ENCODE measurements at places on chromosomes 4 and X.

DNA sequence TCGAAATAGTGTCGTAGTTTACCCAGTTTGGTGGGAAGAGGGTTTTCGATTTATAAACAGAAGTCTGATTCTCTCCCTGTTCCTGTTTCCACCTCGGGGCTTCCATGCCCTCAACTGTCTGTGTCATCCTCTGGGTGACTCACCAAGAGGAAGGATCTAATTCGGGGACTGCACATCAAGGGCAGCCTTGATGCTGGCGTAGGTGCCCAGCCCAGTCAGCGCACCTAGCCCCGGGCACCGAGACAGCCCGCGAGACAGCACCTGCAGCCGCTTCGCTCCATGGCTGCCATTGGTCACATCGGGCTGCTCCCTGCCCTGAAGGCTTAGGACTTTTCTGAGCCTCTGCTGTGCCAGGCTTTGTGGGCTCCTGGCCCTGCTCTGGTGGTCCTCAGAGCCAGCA is 7.7 kb downstream of the ABCD1 start:
- DNase-seq = no peak

DNA sequence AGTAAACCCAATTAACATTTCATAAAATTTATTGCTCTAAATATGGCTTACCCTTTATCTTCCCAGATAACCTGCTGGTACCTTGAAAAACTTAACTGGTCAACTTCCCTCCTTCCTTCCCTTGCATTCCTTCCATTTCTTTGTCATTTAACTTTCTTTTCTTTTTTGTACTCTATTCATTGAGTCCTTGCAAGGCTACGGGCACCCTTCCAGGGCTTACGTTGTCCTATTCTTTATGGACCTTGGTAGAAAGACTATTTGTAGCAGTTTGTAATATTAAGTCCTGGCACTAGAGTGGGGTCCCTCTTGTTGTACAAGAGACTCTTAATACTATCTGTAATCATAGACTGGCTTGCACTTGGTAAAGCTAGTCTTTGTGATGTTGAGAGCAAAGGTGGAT is 8.0 kb upstream of the GATB start:
- no peak for DNase-seq

DNA sequence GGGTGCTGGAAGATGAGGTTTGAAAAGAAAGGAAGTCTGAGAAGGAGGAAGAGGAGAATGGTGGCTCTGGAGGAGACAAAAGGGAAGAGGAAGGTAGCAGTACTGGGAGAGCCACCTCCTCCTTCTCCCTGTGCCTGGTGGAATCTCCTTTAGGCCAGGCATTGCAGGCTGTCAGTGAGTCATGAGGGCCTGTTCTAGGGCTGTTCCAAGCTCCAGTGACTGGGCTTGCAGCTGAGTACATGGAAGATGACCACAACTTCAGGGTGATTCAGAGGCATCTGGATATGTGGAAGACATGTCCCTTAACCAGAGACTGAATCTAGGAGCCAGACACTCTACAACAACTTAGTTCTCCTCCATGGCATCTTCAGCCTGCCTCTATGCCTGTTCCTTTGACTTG is 107.8 kb downstream of the EFNB1 start:
- no peak for DNase-seq

DNA sequence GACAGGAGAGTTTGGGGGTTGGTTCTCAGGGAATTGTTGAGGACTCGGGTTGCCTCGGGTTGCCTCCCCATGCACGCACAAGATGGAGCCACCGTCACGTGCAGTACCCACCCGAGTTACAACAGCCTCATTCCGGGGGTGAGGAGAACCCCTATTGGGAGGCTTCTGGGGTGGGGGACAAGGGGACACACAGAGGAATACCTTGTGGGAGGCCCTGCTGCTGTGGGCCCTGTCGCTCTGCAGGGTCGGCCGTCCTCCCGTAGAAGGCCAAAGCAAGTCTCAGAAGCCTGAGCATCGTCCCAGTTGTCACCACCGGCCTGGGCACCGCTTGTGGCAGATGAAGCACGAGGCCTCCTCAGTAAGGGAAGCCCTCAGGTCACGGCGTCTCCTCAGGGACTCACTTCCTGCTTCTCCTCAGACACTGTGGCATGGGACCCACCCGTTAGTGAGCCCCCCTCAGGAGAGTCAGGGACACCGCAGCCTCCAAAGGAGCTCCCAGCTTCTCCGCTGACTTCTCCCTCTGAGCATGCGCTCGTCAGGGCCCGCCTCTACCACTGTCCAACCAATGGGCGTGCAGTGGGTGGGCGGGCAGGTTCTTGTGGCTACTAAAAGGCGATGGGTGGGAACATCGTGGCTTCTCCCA is at the start of gene CT55:
TSS of gene CT55 (minus strand) at position 522 of the 643 bp plus-strand sequence. CDS start at position 295, 227 bp downstream.
- no peak for DNase-seq

GRCh38 chr4:3434881-3435685 is 6.7 kb upstream of the HGFAC start:
- no peak for DNase-seq

- DNase-seq = no peak
Measured at GRCh38 chr4:157996061-157997028, 176.5 kb downstream of the GASK1B start.

GRCh38 chr4:101921370-101921769 is 130.8 kb downstream of the BANK1 start:
- no peak for DNase-seq

DNA sequence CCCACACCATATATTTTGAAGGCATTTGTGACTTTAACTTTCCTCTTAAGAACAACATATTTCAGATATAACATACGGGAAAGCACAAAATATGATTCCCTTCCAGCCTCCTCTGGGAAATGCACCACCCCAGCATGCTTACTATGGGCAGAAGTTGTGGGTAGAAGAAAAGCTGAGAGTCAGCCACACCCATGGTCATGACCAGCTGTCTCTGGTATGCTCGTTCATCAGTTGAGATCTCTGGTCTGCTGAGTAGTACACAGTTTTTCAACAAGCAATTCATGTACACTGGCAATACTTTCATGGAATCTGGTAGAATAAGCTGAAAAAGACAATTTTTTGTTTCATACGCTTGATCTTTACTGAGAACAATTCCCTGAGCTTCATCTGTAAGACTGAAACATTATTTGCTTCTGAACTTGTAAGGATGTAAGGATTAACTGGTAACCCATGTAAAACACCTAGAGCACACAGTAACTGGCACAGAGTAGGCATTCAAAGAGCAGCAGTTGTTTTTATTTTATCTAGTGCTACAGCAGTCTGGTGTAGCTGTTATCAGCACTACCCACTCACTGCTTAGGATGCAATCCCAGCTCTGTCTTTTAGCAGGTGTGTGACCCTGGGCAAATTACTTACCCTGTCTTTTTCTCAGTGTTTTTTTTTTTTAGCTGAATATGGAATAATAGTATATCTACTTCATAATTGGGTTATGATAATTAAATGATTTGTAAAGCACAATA is 47.6 kb downstream of the METTL14 start:
- DNase-seq = no peak

DNA sequence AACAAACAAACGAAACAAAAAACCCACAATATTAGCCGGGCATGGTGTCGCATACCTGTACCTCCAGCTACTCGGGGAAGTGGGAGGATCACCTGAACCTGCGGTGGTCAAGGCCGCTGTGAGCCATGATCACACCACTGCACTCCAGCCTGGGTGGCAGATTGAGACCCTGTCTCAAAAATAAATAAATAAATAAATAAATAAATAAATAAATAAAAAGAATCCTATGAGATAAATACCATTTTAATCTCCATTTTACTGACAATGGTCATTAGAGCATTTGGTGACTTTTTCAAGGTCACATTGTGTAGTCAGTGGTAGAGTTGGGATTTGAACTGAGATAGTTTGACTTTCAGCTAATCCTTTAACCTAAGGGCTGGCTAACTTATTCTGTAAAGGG is 11.4 kb downstream of the TRPC5 start:
- DNase-seq = no peak

- no peak for DNase-seq
Measured at GRCh38 chr4:23929248-23929647, 39.4 kb upstream of the PPARGC1A start.

DNA sequence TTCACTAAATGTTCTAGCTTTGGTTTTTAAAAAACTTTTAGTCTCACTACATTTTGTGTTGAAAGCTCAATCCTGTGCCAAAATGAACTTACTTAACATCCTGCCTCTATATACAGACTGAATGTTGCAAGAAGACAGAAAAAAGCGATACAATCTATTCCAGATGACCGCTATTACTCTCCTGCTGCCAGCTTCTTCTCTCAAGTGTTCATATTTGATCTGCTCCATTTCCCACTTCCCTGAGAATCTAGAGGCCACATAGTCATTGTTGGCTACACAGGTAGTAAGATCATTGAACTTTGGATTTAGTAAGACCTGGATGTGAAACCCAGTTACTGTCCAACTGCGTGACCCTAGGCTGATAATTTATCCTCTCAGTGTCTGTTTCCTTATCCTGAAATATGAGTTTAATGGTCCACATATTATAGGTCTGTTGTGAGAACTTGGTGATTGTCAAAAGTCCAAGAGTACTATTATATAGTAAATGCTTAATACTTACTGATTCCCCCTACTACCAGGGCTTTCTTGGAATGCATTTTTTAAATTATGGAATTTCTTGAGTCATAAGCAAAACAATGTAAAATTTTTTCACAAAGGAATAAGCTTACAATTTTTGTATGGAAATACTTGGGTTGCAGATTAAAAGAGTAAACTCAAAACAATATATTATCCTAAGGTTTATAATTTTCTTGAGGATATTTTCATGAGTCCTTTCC is 976.8 kb upstream of the ADGRL3 start:
- DNase-seq = no peak

DNA sequence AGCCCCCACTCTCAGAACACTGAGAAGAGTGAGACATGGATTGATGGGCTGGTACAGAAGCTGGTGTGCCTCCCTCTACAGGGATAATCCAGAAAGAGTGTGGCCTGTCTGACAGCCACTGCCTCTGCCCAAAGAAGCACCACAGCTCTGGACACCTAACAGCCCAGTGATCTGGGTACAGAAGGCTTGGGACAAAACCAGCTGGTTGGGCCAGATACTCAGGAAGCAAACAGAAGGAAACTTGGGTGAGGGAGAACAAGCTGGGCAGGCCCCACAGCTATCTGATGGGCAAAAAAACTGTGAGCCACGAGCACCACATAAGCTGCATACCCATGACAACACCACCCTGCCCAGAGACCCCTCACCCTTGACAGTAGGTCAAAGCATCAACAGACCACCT is 46.9 kb downstream of the TMPRSS11F start:
- DNase-seq = no peak

GRCh38 chr4:4859325-4859798 is at the start of gene MSX1:
MSX1 (plus strand) TSS chr4:4859665; CDS start chr4:4859900, 235 bp downstream.
- peak; percentile 65 for DNase-seq

DNA sequence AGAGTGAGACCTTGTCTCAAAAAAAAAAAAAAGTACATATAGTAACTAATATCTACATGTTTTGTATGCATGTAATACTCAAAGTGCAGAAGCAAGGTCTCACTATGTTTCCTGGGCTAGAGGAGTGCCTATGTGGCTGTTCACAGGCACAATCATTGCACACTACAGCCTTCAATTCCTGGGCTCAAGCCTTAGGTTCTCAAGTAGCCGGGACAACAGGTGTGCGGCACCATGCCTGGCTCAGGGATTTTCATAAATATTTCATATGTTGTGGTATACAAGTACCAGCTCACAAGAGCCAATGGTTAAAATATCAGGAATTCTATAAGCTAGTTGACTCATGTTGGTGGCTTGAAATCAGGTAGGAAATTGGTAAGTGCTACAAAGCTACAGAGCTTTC is 94.8 kb downstream of the LARP7 start:
- DNase-seq = no peak

DNA sequence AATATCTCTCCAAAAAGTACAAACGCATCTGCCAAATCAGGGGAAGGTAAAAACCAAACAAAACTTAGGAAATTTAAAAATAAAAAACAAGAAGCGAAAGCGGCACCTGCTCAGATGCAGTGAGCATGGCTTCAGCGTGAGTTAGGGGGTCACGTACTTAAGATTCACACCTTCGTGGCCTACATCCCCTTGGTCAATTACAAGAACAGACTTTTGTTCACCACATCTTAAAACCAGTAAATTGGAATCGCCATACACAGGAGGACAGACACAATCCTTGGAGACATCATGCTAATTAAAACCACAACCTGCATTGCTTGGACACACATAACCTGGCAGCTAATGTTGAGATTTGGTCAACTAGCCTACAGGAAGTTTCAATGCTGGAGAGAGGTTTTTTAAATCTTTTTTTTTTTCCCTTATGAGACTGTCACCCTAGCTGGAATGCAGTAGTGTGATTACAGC is 12.5 kb upstream of the SEL1L3 start:
- no peak for DNase-seq

DNA sequence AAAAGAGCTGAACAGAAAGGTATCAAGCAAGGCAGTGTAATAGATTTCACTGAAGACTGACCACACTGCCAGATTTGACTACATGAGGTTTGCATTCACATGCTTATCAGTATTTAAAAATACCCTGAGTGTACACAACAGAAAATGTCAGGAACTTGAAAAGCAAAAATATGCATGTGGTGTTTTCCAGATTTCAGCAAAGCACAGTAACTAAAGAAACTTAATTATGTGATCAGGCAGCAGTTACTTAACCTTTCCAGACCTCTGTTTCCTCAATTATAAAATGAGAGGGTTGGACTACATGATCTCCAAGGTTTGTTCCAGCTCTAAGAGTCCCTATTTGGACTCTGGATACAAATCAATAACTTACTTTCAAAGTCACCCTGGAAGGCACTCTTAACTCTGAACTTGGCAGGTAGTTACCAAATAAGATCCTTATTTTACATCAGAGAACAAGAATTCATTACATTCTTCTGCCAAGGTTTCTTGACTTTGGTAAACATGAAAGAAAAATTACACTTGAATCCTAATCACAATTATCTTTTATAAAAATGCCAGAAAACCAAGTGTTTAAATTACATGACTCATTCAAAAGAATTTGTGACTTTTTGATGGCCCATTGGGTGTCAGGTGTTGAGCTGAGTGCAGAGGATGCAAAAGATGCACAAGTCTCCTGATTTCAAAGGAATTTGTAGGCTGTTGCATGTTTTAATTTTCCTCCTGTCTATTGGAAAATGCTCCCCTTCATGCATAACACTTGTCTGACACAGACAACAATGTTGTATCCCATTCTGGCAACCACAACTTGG is 241.6 kb downstream of the MGST2 start:
- no peak for DNase-seq

- no peak for DNase-seq
Measured at GRCh38 chr4:183436417-183436816, 8.0 kb upstream of the CDKN2AIP start.

GRCh38 chr4:137451172-137451825 is 81.0 kb downstream of the PCDH18 start:
- no peak for DNase-seq

DNA sequence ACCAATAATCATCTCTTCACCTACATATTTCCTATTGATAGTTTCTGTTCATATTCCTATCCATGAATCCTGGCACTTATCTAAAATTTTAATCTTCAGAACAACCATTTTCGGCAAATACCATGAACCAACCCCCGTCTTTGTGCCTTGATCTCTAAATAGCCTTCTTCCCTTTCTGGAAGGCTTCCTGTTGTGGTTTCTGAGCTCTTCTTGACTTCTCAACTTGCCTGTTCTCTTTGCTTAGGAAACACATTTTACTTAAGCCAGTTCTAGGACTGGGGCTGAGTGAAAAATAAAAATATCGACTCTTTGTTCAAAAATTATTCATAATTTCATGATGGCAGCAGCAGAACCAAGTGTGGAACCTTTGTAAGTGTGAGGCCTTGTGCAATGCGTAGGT is 882.4 kb downstream of the C4orf33 start:
- no peak for DNase-seq
